ENCODE measurements at places on chromosomes 4 and X. TPM values are rescaled to one million over a fixed set of nuclear protein-coding genes. Genes with fewer than 3 reads are reported as not detected.

DNA sequence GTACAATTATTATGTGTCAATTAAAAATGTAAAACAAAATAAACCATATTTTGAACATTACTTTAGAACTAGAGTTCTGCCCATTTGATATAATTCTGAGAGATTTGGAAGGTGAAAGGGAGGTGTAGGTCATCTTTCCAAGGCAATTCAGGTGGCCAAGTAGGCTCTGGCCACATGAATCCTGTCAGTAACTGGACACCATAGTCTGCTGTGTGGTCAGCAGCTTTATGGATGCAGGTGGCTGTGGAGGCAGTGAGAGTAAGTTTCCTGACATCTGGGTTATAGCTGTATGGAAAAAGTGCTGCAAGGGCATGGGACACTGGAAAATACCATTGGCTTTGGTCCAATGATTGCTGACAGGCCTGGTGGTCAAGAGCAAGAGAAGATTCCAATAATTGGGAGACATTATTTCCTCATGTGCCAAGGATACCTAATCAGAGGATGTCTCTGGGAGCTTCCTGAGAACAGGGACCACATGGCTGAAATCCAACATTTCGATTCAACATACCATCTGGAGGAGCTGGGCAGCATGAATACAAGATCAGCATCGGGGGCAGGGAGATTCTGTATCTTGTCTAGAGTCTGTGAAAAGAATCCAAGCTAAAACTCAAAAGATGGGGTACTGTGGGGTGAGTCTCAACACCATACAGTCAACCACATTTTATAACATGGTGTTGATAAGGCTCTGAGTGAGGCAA, 523.1 kb downstream of the MID1IP1 start:
- DNase-seq = peak; percentile 8

GRCh38 chr4:94852616-94853015, 94.9 kb downstream of the BMPR1B start:
- DNase-seq = no peak

WDR13 gene
- total RNA-seq = 143 TPM

DNA sequence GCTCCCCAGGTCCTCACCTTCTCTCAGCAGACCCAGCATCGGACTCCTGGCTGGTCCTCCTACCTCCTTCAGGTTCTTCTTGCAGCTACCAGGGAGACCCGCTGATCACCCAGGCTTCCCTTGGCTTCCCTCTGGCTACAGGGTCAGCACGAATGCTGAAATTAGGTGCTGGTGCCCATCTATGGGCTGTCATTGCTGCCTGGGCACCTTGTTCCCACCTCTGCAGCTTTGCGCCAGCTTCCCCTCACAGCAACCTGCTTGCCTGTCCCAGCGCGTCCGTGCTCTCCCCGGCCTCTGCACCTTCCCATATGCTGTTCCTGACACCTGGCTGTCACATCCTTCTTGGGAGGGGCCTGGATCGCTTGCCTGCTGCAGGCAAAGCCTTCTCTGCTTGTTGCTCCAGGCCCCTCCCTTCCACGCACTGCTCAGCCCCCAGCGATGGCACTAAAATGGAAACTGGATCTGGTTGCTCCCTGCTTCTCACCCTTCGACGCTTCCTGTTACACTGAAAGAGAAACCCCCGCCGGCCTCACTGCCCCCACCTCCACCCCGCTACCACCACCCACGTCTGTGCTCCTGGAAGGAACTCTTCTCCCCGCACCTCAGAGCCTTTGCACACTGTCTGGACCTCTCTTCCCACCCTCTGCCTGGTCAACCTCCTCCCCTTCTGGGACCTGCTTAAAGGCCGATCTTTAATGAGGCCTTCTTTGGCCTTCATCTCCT, 22.2 kb downstream of the C4orf50 start:
- no peak for DNase-seq

DNA sequence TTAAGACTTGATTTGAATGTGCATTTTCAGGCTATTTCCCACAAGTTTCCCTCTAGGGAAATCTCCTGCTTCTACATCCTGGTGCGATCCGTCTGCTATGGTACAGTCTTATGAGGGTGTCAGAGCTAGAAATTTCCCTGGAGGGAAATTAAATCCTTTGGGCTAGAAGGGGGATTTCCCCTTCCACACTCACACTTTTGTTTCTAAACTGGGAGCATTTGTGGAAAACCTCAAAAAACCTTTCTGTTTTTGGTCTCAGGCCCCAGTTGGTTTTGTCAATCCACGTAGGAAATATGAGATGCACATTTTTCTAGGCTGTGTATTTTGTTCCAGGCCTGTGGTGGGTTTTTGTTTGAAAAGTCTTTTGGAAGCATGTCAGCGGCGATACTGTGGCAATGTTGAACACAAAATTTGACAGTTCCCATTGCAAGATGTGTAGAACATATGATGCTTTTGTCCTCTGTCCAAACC, 17.8 kb downstream of the HMGB3 start:
- DNase-seq = no peak

GRCh38 chrX:13420545-13421183, 100.8 kb upstream of the ATXN3L start:
- DNase-seq = no peak

- DNase-seq = no peak
Measured at GRCh38 chr4:123116412-123116811, 194.0 kb upstream of the NUDT6 start.

- no peak for DNase-seq
Measured at GRCh38 chr4:70277121-70277520, 34.7 kb downstream of the CSN3 start.

PAGE2 gene
- total RNA-seq = not detected

LRAT gene
- not detected for total RNA-seq

DNA sequence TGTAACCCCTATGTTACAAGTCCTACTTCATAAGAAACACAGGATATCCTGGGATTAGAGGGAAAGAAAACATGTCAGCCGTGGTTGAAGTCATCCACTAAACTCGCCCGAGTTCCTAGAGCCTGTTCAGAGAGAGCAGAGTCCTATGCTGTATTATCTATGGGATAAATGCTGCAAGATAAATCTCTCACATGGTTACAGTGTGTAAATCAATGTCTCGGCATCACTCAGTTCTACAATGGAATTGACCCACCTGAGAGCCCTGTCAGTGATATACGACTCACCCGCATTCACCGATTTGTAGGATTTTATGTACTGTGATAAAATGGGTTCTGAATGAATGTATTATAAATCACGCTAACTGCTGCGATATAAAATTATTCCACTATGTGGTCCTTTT, 127.8 kb upstream of the ANXA3 start:
- DNase-seq = no peak

GRCh38 chr4:142703694-142704309, 142.3 kb downstream of the INPP4B start:
- no peak for DNase-seq

TMEM150C gene
- 5.5 TPM for total RNA-seq

GRCh38 chrX:105552395-105552794, 269.9 kb upstream of the NRK start:
- DNase-seq = no peak

PAGE4 gene
- total RNA-seq = not detected

- DNase-seq = no peak
Measured at GRCh38 chrX:137212078-137212632, 178.4 kb upstream of the GPR101 start.
